A172 (cell line): ENCODE measurements at places on chromosomes 2 and 18. TPM values are rescaled to one million over a fixed set of nuclear protein-coding genes. Genes with fewer than 3 reads are reported as not detected.
A peak's percentile ranks its signal among the peaks of the same experiment; 100 is the strongest.

Gene LBX2
- 0.45 TPM in 1 of 2 replicates, not detected in the other for total RNA-seq

- DNase-seq: no peak
Observed at GRCh38 chr2:75342504-75343175, 143.3 kb upstream of the TACR1 start.

GRCh38 chr18:57780706-57781347 lies 22.3 kb downstream of the ATP8B1 start:
- peak; percentile 84 for DNase-seq

DNA sequence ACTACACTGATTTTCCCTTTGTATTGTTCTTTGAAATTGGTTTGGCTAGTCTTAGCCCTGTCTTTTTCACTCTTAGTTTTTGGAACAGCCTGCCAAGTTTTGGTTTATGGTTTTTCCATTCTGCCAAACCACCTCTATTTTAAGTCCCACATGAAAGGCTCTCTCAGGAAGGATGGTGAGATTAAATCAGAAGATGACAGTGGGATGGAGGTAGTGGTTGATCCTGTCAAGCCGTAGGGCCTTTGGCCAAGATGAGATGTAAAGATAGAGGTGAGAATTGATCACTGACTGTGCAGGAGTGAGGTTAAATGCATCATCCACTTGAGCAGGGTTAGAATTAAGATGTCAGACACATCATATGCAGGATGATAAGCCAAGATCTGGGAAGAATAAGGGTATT lies 948.5 kb downstream of the SLC4A3 start:
- no peak for DNase-seq

- DNase-seq: no peak
Observed at GRCh38 chr2:157024129-157024528, 233.4 kb upstream of the GALNT5 start.

Gene TUBA3E
- total RNA-seq: not detected in 2 replicates

DNA sequence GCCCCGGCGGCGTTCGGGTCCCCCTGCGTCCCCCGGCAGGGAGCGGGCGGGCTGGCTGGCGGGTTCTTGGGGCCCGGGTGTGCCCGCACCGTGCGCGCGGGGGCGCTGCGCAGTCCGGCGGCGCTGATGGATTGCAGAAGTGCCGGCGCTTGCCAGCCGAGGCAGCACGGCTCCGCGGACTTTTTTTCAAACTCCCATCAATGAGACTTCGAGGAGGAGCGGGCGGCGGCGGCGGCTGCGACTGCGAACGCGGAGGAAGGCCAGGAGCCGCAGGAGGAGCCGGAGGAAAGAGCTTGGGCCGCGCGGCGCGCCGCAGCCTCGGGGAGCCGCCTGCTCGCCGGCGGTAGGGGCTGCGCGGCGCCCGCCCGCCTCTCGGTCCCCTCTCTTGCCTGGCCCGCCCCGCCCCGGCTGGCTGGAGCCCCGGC lies at the start of gene GLI2:
Gene GLI2 (plus strand): TSS at position 123 of the 425 bp plus-strand sequence. CDS start 61,453 bp downstream, outside the sequence.
- peak; percentile 62 for DNase-seq

Gene HSBP1L1
- 5.8 and 14.2 TPM in 2 replicates for total RNA-seq

DNA sequence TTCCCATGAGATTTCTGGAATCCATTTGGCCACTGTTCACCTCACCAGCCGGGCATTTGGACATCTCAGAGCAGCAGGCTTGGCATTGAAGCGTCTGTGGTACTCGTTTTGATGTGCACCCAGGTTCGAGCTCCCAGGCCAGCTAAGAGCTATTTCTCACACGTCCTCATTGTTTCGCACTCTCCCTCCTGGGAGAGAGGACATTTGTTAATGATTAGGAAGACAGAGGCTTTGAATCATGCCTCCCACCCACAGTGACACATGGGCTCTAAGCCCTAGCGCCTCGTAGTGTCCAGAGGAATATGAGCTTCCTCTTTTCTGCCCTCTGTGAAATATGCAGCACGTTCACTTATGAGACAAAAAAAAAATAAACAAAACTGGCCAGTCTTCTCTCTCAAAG lies 361.8 kb downstream of the RND3 start:
- peak; percentile 76 for DNase-seq

- peak; percentile 18 for DNase-seq
Observed at GRCh38 chr2:159712929-159713420, 669 bp downstream of the MARCHF7 start.

Gene MAL
- not detected in 2 replicates for total RNA-seq

- DNase-seq: no peak
Observed at GRCh38 chr2:45614871-45615415, 3.9 kb upstream of the SRBD1 start.

GRCh38 chr18:56314396-56314795 lies 324.0 kb downstream of the TXNL1 start:
- no peak for DNase-seq

Gene ABCG8
- total RNA-seq: not detected in 2 replicates

Gene RTP5
- not detected in 2 replicates for total RNA-seq

Gene DYNAP
- total RNA-seq: not detected in 2 replicates

Gene AKAIN1
- total RNA-seq: not detected in 2 replicates

Gene ERICH2
- 0.33 and 0.53 TPM in 2 replicates for total RNA-seq

Gene TMEM150A
- 9.8 and 11.7 TPM in 2 replicates for total RNA-seq

Gene GATA6
- total RNA-seq: 3.9 and 4.3 TPM in 2 replicates

- no peak for DNase-seq
Observed at GRCh38 chr18:54433857-54434256, 76.2 kb downstream of the C18orf54 start.

GRCh38 chr2:43158259-43158880 lies 68.0 kb downstream of the ZFP36L2 start:
- peak; percentile 87 for DNase-seq

- peak; percentile 92 for DNase-seq
Observed at GRCh38 chr2:137969418-137969765, 5.1 kb downstream of the HNMT start.

Gene FBXO48
- total RNA-seq: 0.43 and 0.67 TPM in 2 replicates

DNA sequence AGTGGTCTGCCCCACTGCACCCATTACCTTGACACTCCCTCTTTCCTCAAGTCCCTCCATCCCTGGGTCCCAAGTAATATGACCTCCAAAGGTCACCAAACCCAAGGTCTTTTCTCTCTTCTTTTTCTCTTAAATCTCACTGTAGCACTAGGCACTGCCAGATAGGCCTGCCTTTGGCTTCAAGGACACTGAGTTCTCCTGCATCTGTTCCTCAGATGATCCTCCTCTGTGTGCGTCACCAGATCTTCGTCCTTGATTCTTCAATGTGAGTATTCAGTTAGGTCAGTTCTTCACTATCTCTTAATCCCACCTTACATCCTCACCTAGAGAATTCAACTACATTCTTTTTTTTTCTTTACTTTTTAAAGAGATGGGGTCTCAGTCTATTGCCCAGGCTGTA lies 249.2 kb downstream of the NBAS start:
- no peak for DNase-seq

DNA sequence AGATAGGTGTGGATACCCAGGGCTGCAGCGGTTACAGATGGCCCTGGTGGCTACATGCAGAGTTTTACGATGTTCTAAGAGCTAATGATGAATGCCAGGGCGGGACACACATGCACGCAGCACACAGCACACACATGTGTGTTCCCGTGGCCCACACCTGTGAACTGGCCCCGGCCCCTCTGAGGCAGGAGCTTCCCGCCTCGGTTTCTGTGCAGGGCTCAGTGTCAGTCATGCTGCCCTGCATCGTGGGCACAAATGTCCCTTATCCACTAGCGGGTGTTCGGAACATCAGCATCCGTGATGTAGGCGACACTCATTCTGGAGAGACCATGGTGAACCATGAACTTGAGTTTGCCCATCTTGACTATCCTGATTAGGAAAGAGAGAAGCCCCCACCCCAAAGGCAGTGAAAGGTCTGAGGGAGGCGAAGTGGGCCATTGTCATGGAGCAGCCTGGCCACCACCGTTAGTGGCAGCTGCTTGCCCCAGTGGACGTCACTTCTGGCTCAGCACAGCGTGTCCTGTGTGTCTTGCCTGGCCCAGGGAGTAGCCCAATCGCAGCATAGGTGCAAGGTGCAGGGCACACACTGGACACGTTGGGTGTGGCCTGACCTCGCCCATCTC lies 43.8 kb downstream of the DCDC2C start:
- DNase-seq: no peak

- peak; percentile 8 for DNase-seq
Observed at GRCh38 chr2:82007071-82007664, 1702.6 kb upstream of the LRRTM1 start.

DNA sequence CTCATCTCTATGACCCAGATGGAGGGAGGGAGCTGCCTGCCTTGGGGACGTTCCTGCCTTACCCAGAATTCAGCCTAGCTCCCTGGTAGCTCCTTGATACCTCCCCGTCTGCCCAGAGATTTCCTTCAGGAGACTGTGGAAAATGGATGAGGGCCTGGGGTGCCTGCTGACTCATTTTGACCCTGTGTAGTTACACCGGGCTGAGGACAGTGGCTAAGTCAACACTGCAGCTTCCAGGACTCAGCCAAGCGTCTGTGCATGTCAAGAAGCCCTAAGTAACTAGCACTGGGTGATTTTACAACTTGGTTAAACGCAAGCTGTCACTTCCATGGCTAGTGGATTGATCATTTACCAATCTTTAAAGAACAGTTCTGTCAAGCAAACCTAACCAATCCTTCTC lies 23.3 kb upstream of the EPAS1 start:
- DNase-seq: no peak

GRCh38 chr2:64839844-64840243 lies 149.4 kb upstream of the SLC1A4 start:
- DNase-seq: no peak

Gene ANKMY1
- 8.0 and 8.9 TPM in 2 replicates for total RNA-seq

DNA sequence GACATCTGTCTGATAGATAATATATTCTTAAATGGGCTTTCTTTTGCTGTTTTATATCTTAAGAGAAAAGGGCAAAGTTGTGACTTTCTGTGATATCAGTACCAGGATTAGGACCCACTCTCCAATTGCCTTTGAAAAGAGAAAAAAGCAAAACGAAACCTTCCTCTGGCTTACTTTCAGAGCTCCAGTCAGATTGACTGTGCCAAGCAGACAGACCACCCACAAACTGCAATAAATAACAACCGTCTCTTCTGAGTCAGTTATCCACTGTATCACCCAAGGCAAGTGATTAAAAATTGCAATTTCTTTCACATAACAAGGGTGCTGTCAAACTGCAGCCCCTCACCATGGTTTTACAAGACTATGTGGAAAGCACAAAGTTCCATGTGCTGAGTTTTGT lies 230.5 kb upstream of the SETBP1 start:
- DNase-seq: no peak

Gene GPR75
- 0.81 and 1.3 TPM in 2 replicates for total RNA-seq

- DNase-seq: peak; percentile 21
Observed at GRCh38 chr2:24920809-24921441, 888 bp upstream of the ADCY3 start.

GRCh38 chr18:5425721-5426120 lies 118.1 kb downstream of the EPB41L3 start:
- no peak for DNase-seq

Gene SULT1C4
- not detected in 2 replicates for total RNA-seq

GRCh38 chr2:33696234-33696633 lies 97.1 kb upstream of the FAM98A start:
- no peak for DNase-seq

Gene RAPH1
- 11.2 and 15.5 TPM in 2 replicates for total RNA-seq

GRCh38 chr2:134782792-134783191 lies 55.6 kb upstream of the ACMSD start:
- DNase-seq: peak; percentile 23

DNA sequence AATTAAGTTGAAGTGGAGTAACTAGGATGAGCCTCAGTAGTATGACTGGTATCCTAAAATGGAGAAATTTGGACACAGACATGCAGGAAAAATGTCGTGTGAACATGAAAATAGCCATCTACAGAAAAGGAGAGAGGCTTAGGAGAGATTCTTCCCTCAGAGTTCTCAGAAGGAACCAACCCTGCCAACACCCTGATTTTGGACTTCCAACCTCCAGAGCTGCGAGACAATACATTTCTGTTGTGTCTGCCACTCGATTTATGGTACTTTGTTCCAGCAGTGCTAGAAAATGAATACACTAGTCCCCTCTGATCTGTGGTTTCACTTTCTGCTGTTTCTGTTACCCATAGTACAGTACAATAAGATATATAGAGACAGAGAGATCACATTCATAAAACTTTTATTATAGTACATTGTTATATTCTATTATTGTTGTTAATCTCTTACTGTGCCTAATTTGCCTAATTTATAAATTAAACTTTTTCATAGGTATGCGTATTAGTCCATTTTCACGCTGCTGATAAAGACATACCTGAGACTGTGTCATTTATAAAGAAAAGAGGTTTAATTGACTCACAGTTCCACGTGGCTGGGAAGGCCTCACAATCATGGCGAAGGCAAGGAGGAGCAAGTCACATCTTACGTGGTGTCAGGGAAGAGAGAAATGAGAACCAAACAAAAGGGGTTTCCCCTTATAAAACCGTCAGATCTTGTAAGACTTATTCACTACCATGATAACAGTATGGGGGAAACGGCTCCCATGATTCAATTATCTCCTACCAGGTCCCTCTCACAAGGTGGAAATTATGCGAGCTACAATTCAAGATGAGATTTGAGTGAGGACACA lies 41.3 kb downstream of the PLEKHA3 start:
- no peak for DNase-seq

Gene ASPRV1
- total RNA-seq: 0.10 TPM in 1 of 2 replicates, not detected in the other

GRCh38 chr2:158777077-158777476 lies 18.0 kb upstream of the DAPL1 start:
- no peak for DNase-seq

Gene CMPK2
- total RNA-seq: 11.4 and 12.7 TPM in 2 replicates

Gene SPDYA
- total RNA-seq: 0.10 TPM in 1 of 2 replicates, not detected in the other

GRCh38 chr2:63903003-63903402 lies 61.3 kb downstream of the UGP2 start:
- DNase-seq: no peak

GRCh38 chr2:190180313-190181122 lies 118.0 kb upstream of the MSTN start:
- no peak for DNase-seq

DNA sequence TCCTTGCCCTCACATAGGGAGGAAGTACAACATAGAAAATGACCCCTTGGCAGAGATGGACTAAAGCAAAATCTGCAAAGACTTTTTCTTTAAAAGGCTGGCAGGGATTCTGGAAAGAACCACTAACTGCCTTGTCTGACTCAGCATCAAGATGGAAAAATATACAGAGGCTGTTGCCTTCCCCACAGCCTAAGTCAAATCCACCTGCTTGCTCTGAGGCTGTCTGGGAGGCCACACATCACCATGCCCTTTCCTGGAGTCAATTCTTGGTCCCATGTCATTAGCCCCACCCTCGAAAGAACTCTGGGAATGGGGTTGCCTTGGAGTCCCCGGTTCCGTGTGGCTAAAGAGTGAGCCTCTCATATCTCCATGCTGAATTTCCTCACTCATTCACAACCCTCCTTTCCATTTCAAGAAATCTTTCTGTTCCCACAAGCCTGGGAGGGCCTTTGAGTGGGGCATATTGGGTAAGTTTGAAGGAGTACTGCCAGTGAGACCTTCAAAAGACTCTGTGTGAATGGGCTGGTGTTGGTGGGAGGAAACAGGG lies 39.4 kb downstream of the BMP10 start:
- peak; percentile 62 for DNase-seq

DNA sequence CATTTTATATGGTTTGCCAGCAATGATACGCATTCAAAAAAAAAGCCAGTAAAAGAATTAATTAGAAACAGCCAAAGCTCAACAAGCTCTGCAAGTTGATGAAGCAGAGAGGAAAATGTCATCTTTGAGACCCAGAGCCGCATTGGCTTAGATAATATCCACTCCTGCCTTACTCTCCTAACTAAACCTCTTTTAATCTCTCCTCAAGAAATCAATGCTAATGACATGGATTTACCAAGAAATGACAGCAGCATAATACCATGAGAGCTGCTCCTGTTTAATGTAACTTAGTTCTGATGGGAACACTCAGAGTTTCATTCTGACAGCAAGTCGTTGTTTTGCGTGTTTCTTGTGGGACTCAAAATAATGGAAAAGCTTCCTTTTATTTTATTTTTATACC lies 1099.4 kb upstream of the PIK3C3 start:
- DNase-seq: no peak
